ELR (cell line): ENCODE measurements at places on chromosomes 7 and 10.
A peak's percentile ranks its signal among the peaks of the same experiment; 100 is the strongest.

DNA sequence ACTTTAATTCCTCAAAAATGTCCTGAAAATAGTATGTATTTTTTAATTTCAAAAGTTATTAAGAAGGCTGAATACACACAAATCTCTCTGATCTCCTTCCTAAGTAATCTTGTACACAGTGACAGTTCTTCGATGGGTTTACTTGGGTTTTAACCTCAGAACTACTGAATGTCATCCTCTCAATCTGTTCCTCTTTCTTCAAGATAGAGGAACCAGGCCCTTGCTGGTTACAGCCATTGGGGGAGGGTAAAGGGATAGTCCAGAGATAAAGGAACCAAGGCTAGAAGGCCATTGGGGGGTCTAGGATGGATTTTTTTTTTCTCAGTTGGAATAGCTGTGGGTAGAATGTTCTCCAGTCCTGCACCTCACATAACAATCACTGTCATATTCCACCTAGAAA is 224.9 kb downstream of the SKIDA1 start:
- DNase-seq: no peak

- peak; percentile 79 for DNase-seq
Measured at GRCh38 chr10:184911-185310, 49.7 kb downstream of the ZMYND11 start.

GRCh38 chr7:41401833-41402232 is 301.1 kb downstream of the INHBA start:
- DNase-seq: no peak

DNA sequence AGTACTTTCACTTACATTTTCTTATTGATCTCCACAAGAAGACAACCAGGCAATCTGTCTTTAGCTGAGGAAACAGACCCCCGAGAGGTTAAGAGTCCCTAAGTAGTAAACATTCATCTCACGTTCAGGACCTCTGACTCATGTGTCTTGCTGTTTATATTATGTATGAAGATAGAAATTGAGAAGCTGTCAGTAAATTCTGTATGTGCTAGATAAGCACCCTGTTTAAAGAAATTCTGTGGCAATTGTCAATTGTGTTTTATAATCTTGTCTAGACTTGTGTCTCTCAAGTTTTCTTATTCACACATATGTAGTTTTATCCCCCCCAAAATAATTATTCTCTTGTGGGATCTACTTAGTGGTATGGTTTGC is 14.5 kb downstream of the ADK start:
- peak; percentile 80 for DNase-seq

- no peak for DNase-seq
Measured at GRCh38 chr10:128551475-128551874, 425.3 kb upstream of the MKI67 start.

- no peak for DNase-seq
Measured at GRCh38 chr7:122626785-122627184, 72.1 kb downstream of the RNF133 start.

- DNase-seq: no peak
Measured at GRCh38 chr10:97144297-97144696, 41.5 kb downstream of the SLIT1 start.

DNA sequence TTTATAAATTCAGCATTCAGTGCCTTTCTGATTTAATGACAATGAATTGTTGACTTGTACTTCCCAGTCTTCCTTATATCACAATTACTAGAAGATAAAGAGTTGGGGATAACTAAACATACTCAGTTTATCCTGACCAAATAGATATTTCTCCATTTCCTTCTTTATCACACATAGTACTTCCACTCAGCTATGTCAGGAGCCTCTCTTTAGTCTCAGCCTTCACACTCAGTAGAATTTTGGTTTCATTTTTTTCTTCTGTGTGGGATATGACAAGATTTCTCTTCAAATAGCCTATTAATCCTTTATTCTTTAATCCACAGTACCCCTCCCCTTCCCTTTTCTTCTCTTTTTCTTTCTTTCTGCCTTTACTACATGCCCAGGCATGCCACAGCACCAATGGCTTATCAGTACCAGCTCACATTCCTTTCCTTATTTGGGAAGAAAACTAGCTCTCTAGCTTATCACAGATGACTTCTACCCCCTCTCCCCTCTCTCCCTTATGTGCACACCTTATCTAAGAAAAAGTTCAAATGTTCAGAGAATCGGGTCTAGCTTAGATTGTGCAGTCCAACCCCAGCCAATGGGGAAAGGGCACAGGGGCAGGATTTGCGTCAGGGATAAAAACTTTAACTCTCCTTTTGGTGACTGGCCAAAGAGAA is 109.0 kb downstream of the PHF14 start:
- no peak for DNase-seq

- DNase-seq: no peak
Measured at GRCh38 chr10:62924344-62924748, 108.2 kb upstream of the EGR2 start.

DNA sequence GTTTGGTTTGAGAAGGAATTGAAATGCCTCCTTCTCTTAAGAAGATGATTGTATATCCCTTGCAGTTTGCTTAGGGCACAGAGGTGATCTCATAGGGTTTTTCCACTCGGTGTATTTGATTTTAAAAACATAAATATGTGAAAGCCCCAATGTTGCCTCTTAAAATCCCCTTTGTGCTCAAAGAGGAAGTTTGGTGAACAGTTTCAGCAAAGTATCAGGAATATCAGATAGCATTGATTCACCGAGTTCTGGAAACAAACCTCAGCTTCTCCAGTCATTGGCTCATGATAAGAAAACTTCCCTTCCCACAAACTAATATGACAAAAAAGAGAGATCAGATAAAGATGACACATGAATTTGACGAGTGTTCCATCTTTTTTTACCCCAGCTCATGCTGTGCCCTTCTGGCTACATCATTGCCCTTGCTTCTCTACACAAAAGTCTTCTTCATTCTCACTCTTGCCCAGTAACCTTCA is 20.1 kb upstream of the SMNDC1 start:
- no peak for DNase-seq

GRCh38 chr7:117630501-117630900 is 150.7 kb downstream of the CFTR start:
- no peak for DNase-seq

DNA sequence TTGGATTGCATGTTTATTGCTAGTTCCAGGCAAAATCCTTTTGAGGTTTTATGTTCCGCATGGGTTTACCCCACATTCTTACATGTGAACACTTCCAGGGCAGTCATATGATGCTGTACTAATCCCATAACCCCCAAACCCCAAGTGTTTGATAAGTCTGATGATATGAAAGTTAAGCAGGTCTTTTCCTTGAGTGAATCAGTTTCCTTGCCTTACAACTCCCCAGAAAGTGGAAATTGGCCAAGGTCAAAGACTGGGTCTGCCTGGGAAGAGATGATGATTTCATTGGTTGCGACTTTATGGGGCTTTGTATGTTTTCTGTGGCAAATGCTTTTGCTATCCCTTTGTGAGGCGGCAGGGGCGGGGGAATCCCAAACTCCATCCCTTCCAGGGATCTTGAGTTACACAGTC is 24.7 kb downstream of the AFAP1L2 start:
- DNase-seq: no peak
